ENCODE measurements at places on chromosomes 4 and X. TPM values are rescaled to one million over a fixed set of nuclear protein-coding genes. Genes with fewer than 3 reads are reported as not detected.

The KLF8 gene
- 0.07 TPM for total RNA-seq

The RENBP gene
- 0.22 TPM for total RNA-seq

GRCh38 chr4:80926446-80926845 lies 104.1 kb upstream of the BMP3 start:
- no peak for DNase-seq
- no peaks in the 10 kb centered on the region for H3K36me3 ChIP-seq
- H3K4me1 ChIP-seq, result no peaks in the 10 kb centered on the region
- no peak overlapping the region for H3K4me3 ChIP-seq
- no peaks in the 10 kb centered on the region for H3K27me3 ChIP-seq

- H3K4me3 ChIP-seq, result no peak overlapping the region
- peak; percentile 61 for DNase-seq
- no peak overlapping the region for H3K27ac ChIP-seq
- no peaks in the 10 kb centered on the region for H3K27me3 ChIP-seq
- no peaks in the 10 kb centered on the region for H3K36me3 ChIP-seq
Measured at GRCh38 chr4:24988776-24989175, 42.0 kb downstream of the LGI2 start.

DNA sequence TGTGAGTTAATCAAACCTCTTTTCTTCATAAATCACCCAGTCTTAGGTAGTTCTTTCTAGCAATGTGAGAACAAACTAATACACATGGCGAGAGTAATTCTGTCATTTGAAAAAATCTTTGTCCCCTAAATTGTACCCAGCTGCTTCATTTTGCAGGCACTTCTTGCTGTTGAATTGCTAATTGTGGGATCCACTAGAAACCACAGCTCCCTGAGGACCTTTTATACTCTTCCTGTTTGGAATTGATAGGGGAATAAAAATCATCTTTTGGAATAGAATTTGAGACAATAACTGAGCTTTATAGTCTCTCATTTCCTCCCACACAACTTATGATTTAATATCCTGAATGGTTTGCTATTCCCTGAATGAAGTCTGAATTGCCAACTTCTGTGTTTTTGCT lies 170.2 kb downstream of the PACRGL start:
- no peaks in the 10 kb centered on the region for H3K27me3 ChIP-seq
- no peak for DNase-seq
- H3K4me3 ChIP-seq, result no peak overlapping the region
- H3K27ac ChIP-seq, result no peak overlapping the region
